ENCODE measurements at places on chromosomes 7 and 10.

DNA sequence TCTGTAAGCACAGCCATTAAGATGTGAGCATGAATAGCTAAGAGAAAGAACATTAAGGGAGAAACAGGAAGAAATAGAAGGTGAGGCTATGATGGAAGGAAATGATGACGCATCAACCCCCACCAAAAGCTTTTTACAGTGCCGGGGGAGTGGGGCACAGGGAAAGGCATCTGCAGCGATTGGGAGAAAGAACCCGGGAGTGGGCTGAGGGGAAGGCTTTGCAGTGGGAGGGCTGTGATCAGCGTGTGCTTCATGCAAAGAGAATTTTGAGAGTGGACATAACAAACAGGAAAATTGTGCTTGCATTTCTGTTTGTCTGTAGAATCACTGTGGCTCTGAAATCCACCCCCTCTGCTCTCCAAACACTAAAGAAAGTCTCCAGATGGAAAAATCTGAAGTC, 250.8 kb downstream of the KCNMA1 start:
- DNase-seq = no peak

DNA sequence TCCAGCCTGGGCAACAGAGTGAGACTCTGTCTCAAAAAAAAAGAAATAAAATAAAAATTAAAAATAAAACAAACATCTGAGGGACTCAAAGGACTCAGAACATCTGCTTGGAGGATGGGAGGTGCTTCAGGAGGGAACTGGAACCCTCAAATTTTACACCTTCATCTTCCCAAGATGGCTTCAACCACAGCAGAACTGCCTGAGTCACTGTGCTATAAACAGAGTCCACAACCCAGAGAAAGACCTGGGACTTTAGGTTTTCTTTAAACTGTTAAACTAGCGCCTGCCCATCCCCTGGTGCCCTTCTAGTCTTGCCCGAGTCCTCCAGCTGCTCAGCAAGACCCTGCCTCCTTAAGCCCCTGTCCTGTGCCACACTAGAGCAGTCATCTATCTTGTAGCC, 40.8 kb downstream of the RGS10 start:
- no peak for DNase-seq

- DNase-seq = no peak
Measured at GRCh38 chr7:81925530-81925929, 155.7 kb upstream of the HGF start.

GRCh38 chr7:90717296-90718060, 121.4 kb downstream of the CDK14 start:
- DNase-seq = no peak

- no peak for DNase-seq
Measured at GRCh38 chr7:90262438-90262837, 17.5 kb downstream of the CFAP69 start.

- DNase-seq = no peak
Measured at GRCh38 chr7:35477609-35478008, 217.3 kb downstream of the HERPUD2 start.

- DNase-seq = no peak
Measured at GRCh38 chr7:730501-731439, 3.7 kb upstream of the PRKAR1B start.

- no peak for DNase-seq
Measured at GRCh38 chr7:99257065-99257464, 15.6 kb upstream of the MYH16 start.

GRCh38 chr10:92475357-92475868, 98.5 kb downstream of the IDE start:
- no peak for DNase-seq

DNA sequence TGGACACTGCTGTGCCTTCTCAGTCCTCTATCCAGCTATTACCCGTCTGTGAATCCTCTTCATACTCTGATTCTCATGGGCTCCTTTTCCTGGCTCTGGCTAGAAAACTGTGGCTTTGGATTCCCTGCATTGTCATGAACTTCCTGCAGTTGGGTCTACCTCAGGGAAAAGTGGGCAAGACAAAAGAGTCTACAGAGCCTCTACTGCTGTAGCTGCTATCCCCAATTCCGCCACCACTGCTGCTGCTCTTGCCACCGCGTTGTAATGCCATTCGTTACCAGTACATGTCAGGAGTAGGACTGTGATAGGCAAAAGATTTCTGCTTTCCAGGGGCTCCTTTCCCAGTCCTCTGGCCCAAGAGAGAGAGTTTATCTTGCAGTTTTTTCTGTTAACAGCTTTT, 23.9 kb upstream of the PPP1R17 start:
- DNase-seq = no peak

DNA sequence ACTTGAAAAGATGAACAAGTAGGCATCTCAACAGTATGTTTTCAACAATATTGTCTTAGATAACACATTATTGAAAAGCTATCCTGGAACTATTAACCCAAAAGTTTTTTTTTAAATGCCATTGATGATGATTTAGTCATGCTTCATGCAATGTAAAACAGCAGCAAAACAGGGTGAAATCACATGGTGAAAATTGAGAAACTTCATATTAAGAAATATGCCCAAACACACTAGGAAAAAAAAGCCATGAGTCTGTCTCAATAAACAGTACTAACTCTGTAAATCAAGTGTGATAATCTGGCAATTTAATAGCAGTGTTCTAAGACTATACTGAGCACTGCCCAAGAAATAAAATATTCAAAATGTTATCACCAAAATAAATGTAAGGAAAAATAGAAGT, 613.1 kb downstream of the KCNMA1 start:
- no peak for DNase-seq

GRCh38 chr10:102460836-102461186, 9.5 kb upstream of the C10orf95 start:
- DNase-seq = no peak

GRCh38 chr10:30775779-30776591, 146.4 kb upstream of the LYZL2 start:
- DNase-seq = no peak

DNA sequence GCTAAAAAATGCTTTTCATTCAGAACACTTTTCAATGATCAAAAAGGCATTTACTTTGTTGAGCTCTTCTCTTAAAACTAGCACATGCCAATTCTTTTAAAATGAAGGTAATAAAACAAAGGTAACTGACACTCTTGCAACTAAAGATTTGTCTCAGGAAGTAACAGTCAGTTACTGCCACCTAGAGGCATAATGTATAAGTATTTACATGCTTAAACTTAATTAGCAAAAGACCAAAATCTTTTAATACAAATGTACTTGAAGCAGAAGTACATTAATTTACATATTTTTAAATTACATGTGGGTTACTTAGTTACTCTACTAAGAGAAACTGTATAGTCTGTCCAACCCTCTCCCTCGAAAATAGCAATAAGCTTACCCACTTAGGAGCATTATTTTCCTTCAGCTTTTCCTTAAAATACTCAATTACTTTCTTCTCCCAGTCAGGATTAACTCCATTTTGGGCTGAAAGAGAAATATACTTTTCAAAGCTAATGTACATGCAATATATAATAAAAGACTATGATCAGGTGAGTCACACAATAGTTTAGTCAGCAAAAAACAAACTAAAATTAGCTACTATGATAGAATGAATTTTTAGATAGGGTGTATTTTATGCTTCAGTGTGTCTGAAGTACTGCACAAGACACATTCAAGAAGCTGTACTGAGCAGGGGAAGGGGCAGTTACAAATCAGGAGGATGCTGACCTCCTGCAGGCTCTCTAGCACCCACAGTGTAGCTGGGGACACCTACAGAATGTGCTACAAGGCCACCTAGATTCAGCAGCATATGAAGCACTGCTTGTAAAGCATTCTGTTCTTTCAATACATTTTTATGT, 13.0 kb downstream of the MCMBP start:
- no peak for DNase-seq

DNA sequence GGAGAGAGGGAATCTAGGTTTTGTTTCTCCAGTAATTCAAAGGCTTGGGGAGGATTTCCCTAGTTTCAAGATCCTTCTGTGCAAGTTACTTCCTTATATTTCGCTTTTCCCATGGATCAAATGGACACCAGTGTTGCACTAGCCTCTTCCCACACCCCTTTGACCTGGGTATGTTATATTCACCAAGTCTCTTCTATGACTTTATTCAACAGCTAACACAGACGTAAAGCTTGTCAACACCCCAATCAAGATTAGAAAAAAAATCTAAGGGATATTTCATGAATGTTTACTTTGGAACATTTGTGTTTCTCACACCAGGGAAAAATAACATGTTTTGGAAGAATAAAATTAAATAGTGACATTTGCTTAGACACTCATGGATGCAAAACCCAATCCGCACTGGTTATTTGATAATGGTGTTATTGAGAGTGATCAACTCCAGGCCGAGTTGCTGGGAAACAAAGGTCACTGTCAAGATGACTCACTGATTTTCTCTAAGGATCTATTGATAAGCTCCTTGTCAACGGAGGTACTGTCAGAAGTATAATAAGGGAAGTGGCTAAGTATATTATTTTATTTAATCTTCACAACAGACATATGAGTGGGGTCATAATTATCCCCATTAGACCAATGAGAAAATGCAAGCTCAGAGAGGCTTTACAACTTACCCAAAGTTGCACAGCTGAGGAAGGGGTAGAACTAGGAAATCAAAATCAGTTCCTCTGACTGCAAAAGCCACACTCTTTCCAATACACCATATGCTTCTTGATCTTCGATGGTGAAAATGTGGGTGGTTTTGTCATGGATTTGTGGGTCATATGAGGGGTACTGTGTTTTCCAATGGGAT, 52.2 kb downstream of the CREB3L2 start:
- no peak for DNase-seq

DNA sequence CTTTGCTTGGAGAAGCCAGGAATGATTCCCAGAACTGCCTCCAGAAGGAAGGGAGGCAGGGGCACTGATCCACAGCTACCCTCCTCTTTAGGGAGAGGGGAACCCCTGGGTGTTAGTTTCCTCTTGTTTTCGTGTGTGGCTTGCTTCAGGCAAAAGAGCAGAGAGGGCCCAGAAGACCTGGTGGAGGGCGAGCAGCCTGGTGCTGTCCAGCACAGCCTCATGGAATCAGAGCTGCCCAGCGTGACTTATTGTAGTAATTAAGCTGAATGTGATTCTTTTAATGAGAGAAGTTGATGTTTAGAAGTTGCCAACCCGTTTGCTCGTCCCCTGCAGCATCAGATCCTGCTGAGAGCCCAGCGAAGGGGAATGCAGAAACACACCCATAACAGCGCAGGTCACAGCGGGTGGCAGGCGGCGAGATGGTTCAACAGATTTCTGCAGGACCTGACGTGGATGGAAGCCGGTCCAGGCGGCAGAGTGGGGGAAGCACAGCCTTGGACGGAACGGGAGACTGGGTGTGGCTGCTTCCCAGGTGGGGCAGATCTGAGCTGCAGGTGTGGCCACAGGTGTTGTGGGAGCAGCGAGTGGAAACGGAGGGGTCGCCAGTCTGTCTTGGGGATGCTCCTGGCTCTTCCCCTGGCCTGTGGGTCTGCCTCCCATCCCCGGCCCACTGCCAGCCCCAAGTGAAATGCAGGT, 53.7 kb upstream of the SHH start:
- no peak for DNase-seq

DNA sequence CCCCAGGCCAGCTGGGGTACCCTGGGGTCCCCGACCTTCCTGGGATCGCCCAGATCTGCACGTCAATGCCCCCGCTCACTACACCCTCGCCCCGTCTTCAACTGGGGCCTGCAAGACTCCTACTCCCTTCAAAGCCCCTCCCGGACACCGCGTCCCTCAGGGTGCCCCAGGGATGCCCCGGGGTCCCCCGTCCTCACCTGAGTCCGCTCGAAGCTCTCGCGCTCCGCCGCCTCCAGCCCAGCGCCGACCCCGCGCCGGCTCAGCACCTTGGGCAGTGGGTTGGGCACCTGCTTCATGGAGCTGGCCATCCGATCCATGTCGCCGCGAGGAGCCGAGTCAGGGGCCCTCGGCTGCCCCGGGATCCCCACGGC, at the start of gene HIP1:
Gene HIP1 (minus strand): TSS at position 338 of the 371 bp plus-strand sequence. CDS start 21 bp downstream, at position 317.
- DNase-seq = no peak

DNA sequence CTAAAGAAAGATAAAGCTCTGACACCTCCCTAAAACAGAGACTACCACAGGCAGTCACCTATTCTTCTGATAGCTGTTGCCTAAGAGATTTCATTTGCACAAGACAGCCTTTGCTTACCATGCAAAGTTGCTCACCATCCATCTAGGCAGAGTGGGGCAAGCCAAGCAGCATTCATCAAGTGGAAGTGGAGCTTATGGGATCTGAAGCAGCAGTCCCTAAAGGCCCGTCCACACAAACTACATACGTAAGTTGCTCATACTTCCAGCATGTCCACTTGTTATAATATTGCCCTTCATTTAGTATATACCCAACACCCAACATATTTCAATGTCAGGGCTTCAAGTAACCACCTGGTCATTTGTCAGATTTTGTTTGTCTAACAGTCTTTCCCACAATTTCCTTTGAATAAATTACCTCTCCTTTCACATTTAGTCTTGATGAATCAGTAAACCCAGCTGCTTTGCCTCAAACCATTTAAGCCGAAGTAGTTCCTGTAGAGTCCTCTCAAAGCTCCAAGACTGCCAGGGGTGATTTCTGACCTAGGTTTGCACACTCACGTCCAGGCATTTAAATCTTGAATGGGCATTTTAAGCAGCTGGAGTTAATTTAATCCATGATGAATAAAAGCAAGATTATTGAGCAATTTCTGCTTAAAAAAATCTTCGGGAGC, 67.9 kb downstream of the ATAD1 start:
- DNase-seq = no peak

- no peak for DNase-seq
Measured at GRCh38 chr7:156178857-156179256, 366.6 kb upstream of the SHH start.

GRCh38 chr10:22321924-22322640, 1.2 kb downstream of the BMI1 start:
- no peak for DNase-seq

GRCh38 chr10:123408660-123409059, 254.5 kb downstream of the BUB3 start:
- no peak for DNase-seq

DNA sequence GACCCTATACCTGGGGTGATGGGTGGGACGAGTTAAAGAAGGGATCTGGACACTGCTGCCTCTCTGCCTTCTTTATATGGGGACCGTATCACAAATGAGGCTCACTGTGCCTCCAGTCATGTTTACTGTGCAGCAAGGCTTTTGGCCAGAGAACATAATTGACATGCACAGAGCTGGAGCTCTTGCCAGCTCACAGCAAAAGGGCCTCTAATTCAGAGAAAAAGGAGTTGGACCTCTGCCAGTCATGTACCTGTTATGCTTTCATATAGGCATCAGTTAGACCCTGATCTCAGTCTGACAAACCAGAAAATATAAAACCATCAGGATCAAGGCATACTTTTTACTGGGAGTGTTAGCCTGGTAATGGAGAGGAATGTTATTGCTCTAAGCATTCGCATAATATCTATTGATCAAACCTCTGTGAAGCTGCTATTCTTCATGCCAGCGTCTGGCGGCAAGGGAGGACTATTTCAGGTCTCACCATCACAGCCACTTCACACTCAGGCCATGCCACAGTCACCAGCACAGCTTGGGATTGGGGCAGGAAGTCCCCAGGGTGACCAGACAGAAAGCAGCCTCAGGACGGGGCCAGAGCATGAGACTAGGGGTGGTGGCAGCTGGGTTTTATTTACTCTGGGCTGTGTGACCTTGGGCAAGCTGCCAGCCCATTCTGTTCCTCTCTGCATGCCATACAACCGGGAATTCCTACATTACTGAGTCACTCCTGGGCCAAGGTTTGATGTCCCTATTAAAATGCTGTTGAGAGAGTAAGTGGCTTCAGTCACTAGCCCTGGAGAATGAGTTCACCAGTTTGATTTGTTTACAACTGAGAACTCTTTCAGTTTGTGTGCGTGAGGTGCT, 90.1 kb downstream of the NPSR1 start:
- DNase-seq = peak; percentile 68

- DNase-seq = no peak
Measured at GRCh38 chr10:4254101-4254994, 469.3 kb upstream of the KLF6 start.

Measured in heart right ventricle (tissue), 16 donors.